ENCODE measurements at places on chromosomes 2 and 18.

DNA sequence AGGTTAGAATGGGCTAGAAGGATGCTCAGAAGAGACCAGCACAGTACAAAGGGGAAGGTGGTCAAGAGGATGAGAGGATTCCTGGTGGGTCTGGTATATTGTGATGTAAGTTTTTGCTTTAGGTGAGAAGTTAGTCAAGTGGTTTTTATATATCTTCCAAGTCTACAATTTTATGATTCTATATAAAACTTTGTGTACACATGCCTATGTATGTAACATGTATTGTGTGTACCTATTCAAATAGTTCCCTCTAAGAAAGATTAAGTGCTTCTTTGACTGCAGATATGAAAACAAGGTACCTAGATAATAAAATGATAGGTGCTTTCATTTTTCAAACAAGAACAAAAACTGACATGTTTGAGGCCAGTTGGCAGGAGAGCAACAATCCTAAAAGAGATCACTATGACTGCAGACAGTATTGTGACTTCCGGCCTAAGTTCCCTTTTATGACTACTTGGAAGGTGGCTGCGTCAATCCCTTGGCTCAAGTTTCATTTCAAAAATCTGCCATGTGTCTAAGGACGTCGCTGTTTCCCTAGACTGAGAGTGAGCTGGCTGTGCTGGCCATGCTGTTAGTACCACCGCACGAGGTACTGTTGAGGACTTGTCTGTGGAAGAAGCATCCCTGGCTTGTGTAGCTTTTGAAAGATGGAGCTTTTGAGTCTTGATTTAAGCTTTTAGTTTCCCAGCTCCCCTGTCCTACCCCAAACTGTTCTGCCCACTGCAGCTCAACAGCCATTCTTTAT lies 123.1 kb downstream of the PRPF40A start:
- no peak for DNase-seq

GRCh38 chr2:107717661-107718060 lies 109.0 kb upstream of the RGPD4 start:
- DNase-seq, result no peak

DNA sequence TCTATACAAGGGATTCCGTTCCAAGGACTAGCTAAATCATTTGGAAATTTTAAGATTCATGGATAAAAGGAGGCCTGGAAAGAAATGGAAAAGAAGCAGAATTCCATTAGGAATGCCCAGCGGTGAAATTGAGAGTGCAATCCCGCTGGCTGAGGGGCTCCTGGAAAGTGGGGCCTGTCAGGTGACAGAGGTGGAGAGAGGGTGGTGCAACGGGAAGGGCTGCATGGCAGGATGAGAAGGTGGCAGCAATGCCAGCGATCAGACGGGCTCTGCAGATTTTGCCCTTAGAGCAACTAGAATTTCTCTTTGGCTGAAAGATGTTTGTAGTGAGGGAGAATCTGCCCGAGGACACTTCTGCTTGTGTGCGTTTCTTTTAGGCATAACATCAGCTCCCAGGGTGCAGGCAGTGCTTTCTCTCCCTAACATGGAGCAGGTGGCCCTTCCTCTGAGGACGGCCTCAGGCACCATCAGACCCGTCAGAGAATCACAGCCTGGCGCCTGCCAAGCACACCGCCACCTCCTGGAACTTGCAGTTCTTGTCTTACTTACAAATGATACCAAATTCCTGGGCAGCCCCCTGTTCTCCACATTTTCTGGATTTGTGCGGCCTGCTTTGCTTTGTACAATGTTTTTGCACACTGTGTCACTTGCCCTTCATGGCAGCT lies 261.6 kb downstream of the NDUFA10 start:
- no peak for DNase-seq

DNA sequence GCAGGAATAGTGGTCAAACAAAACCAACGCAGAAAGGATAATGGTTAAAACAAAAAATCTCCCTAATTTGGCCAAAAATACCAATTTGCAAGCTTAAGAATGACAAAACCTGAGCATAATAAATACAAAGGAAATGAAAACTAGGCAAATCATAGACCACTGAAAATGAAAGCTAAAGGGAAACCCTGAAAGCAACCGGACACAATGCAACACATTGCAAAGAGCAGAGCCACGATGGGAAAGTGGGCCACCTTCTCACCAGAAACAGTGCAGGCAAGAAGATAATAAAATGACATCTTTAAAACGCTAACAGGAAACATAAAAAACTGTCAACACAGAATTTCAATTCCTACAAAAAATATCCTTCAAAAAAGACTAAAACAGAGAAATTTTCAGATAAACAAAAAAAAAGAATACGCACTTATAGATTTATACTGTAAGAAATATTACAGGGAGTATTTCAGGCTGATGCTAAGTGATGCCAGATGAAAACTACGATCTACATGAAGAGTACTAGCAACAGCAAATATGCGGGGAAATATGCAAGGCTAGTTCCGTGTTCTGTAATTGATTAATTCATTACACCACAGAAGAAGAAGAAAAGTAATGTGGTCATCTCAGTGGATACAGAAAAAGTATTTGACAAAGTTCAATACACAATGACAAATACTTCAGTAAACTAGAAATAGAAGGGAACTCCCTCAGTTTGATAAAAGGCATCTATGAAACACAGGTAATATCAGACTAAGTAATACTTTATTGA lies 239.5 kb downstream of the L3MBTL4 start:
- DNase-seq, result no peak

GRCh38 chr18:79571211-79572092 lies 108.2 kb upstream of the CTDP1 start:
- DNase-seq, result no peak

- peak; percentile 38 for DNase-seq
Observed at GRCh38 chr18:12857215-12857905, 26.7 kb downstream of the PTPN2 start.

DNA sequence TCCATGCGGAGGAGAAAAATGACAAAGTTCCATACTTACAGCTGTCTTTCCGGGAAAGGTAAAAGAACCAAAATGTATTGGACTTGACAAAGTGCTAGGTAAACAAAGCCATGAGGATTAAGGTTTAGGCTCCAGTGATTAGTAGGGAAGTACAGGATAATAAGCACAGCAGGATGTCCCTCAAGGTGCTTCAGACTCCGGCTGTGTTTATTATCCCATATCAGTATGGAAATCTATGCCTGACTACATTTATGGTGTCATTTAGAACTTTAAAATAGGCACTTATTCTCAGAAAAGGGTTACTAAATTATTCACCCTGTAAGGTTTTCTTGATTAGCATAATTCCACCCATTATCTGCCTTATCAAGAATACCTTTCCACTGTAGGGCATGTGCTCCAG lies 136.3 kb upstream of the CCDC68 start:
- DNase-seq, result no peak

- DNase-seq, result no peak
Observed at GRCh38 chr2:43358410-43359201, 132.2 kb upstream of the ZFP36L2 start.

- DNase-seq, result peak; percentile 6
Observed at GRCh38 chr2:190216829-190217228, 102.8 kb downstream of the HIBCH start.

DNA sequence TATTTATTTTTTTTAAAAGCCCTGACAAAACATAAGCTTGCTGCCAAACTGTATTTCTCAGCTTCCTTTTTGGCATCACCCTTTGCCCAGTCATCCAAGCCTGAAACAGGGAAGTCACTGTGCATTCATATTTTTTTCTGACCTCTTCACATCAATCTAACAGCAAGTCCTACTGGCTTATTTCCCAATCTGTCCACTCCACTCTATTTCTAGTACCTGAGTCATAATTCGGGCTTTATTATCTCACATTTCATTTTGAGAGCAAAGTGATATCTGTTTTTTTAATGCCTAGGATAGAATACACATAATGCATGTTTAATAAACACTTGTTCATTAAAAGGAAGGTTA lies 5.1 kb downstream of the HNMT start:
- DNase-seq, result no peak

DNA sequence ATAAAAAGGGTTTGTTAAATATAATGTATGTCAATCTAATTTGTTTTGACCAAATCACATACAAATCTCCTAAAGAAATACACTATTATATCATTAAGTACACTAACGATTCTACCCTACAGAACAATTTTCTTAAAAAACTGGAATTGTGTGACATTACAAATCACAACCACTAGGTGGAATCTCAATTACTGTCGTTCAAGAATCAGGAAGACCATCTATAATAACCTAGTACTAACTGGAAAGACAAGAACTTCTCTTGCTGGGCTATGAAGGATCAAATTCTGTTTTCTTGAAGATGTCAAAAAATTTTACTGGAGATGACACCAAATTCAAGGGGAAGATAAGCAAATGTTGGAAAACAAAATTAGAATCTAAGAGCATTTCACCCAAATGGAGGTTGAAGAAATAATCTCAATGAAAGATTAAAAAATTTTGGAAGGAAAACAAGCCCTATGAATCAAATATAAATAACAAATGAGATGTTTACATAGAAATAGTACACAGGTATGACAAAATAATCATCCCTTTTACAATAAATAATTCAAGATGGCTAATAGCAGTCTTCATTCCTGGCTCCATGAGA lies 110.9 kb downstream of the STK39 start:
- no peak for DNase-seq
